CD4-positive, alpha-beta T cell treated with Interleukin-21 for 1 hour (primary cell): ENCODE measurements at places on chromosomes 7 and 10.

DNA sequence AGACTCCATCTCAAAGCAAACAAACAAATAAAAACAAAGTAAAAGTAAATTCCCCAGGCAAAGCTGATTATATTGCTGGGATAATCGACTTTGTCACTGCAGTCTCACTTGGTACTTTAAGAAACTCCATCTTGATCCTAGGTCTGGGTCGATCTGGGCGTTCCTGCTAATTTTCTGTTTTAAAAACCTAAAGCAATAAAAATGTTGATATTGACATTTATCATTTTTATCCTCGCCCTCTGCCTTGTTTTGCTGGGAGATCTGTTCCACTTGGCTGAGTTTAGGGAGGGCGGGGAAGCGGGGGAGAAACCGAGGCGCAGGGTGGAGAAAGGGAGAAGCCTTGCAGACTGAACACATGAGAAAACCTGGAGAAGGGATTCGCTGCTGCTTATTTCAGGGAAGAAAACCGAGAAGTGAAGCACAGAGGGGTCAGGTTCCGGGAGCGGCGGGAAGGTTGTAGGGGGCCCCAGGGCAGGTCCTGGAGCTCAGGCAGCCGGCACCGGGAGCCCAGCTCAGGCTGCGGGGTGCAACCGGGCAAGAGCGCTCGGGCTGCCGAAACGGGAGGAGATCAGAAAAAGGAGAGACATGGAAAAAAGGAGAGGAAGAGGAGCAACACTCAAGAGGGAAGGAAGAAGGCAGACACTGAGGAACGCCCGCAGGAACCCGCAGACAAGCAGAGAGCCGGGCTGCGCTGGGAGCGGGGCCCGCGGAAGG lies 27.3 kb upstream of the KMT2C start:
- DNase-seq = no peak

GRCh38 chr7:12731775-12732174 lies 44.3 kb downstream of the ARL4A start:
- DNase-seq = peak; percentile 37

GRCh38 chr7:158406801-158407200 lies 180.8 kb downstream of the PTPRN2 start:
- DNase-seq = no peak

GRCh38 chr7:47492716-47493325 lies 89.1 kb downstream of the TNS3 start:
- no peak for DNase-seq

DNA sequence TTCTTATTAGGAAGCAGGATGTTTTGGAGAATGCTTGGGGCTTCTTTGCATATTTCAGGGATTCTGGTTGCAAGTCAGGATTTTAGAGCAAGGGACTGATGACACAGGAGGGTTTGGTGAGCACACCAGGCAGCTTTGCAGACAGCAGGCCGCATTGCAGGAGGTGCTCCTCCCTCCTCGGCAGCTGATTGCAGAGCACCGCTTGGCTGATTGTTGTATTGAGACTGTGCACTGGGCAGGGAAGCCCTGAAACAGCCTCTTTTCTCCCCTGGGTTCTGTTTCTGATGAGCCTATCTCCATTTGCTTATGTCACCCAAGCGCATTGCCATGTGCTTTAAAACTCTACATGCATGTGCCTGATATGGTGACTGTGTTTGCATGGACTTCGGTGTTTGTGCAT lies 769.6 kb downstream of the GRID1 start:
- no peak for DNase-seq
